ENCODE measurements at places on chromosomes 12 and 14.

DNA sequence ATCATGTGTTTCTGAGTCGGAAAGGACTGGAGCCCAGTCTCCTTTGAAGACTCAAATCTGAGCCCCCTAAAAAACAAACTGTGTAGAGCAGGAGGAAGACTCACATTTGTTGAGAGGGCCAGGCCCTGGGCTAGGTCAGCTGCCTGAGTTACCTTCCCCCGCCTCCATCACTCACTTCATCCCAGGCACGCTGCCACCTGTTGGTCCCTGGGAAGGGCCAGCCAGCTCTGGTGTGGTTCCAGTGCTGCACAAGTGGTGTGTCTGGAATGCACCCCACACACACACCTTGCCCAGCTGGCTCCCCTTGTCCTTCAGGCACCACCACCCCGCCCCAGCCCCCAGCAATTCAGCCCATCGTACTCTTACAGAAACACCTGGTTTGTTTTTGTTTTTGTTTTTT lies 9.0 kb downstream of the MVK start:
- DNase-seq, result no peak

GRCh38 chr12:4483885-4484823 lies 38.5 kb upstream of the FGF6 start:
- no peak for DNase-seq

- DNase-seq, result no peak
Measured at GRCh38 chr12:102862486-102862885, 54.6 kb downstream of the PAH start.

DNA sequence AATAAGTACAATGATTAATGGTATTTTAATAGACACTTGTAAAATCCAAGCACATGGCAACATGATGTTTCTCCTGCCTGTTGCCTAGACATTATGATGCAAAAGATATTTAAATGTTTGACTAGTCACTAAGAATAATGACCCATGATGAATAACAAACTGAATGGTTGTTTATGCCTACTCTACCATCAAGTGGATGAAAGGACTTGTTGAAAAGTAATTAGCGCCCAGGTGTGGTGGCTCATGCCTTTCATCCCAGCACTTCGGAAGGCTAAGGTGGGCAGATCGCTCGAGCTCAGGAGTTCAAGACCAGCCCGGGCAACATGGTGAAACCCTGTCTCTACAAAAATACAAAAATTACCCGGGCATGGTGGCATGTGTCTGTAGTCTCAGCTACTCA lies 30.7 kb downstream of the KIF21A start:
- DNase-seq, result no peak

GRCh38 chr14:100816950-100817901 lies 8.7 kb upstream of the MEG3 start:
- DNase-seq, result no peak

DNA sequence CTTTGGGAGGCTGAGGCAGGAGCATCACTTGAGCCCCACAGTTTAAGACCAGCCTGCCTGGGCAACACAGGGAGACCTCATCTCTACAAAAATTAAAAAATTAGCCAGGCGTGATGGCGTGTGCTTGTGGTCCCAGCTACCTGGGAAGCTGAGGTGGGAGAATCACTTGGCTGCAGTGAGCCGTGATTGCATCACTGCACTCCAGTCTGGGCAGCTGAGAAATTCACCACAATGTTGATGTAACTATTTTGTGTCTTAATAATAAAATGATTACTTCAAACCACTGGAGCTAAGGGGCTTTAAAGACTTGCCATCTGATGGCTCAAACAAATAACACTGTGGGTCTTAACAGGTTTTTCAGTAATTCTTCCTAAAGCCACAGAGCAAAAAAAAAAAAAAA lies 10.8 kb downstream of the ERH start:
- no peak for DNase-seq

- no peak for DNase-seq
Measured at GRCh38 chr12:15979096-15980092, 68.3 kb downstream of the DERA start.

- no peak for DNase-seq
Measured at GRCh38 chr14:93944348-93945069, 17.4 kb downstream of the FAM181A start.

GRCh38 chr14:98694541-98694940 lies 577.5 kb downstream of the BCL11B start:
- DNase-seq, result no peak

DNA sequence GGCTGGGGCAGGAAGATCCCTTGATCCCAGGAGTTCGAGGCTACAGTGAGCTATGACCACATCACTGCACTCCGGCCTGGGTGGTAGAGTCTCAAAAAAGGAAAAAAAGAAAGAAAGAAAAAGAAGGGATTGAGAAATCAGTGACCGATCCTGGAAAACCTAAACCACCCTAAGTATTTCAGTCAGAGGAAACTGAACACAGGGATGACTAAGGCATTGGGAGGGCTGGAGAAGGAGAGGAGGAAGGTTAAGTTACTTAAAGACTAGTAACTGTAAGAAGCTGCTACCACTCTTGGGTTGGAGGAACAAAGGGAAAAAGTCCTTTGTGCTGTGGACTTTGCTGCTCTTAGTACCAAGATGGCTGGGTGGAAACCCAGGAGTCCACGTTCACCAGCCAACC lies 10.6 kb downstream of the HHIPL1 start:
- DNase-seq, result no peak

DNA sequence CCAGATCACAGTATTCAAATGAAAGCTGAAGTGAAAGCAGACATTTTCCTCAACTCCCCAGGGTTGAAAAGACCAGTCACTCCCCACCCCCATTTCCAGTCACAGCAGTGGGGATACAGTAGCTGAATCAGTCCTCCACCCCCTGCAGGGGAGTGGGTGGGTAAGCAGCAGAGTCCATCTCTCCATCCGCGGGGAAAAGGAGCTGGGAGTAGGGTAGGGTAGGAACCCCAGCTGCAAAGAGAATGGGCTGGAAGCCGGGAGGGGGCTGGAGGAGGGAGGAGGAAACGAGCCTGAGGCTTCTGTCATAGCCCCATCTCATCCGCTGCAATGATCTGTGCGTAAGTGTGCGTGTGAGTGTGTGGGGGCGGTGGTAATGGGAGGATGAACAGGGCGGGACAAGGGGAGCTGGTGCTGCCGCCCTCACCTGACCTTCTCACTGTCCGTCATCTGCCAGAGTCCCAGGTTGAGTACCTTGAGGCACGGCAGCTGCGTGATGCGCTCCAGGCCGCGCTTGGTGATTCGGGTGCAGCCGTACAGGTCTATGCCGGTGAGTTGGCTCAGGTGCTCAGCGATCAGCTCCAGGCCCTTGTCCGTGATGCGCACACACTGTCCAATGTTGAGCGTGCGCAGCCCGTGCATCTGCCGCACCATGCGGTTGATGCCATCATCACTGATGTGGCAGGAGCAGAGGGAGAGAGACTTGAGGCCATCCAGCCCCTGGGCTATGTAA lies 1.8 kb downstream of the FBXL14 start:
- no peak for DNase-seq

- no peak for DNase-seq
Measured at GRCh38 chr12:48816143-48816854, 2.0 kb upstream of the CACNB3 start.

DNA sequence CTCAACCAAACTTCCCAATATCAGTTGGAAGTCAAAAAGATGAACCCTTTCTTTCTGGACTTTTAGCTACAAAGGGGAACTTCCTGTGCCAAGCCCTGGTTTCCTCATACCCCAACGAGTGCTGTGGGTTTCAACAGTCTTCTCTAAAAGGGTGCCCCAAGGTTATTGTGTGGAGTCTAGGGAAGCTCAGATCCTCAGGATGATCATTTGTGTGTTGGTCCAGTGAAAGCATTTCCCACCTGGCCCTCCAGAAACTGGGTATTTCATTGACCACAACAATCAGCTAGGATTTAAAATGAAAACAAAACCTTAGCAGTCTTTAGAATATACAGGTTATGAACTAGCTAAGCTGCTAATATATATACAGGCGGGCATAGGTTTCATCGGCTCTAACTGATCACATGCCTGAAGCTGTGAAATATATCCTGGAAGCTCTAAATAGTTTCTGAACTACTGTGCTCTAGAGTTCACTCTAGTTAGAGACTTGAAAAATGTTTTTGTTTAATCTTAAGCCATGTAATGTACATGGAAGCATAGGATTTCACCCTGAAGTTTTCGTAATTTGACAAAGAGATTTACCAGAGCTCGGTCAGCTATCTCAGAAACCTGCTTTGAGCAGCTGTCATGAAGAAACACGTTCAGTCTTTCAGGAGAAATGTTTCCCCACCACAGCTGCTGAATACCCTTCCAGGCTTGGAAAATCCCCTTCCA lies 29.6 kb downstream of the P2RX4 start:
- DNase-seq, result no peak

GRCh38 chr12:80567401-80567800 lies 123.4 kb downstream of the PTPRQ start:
- DNase-seq, result no peak

- DNase-seq, result no peak
Measured at GRCh38 chr12:19597167-19598026, 158.1 kb downstream of the AEBP2 start.

GRCh38 chr12:53709671-53710070 lies 17.6 kb downstream of the CALCOCO1 start:
- no peak for DNase-seq

DNA sequence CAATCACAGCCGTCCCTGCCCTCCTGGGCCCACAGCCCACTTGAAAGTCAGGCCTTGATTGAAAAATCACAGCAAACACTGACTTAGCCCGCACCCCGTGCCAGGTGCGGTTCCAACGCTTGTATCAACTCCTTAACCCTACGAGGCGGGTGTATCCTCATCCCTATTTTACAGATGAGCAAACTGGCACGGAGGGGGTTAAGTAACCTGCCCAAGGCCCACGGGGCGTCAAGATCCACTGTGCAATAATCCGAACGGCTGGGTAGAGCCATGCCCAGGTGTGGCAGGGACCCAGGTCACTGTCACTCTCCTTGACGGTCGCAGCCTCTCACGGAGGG lies 583 bp downstream of the DNAH10 start:
- no peak for DNase-seq

GRCh38 chr14:22908601-22909000 lies 10.3 kb downstream of the RBM23 start:
- DNase-seq, result no peak

- no peak for DNase-seq
Measured at GRCh38 chr12:47988073-47989022, 15.9 kb downstream of the COL2A1 start.

DNA sequence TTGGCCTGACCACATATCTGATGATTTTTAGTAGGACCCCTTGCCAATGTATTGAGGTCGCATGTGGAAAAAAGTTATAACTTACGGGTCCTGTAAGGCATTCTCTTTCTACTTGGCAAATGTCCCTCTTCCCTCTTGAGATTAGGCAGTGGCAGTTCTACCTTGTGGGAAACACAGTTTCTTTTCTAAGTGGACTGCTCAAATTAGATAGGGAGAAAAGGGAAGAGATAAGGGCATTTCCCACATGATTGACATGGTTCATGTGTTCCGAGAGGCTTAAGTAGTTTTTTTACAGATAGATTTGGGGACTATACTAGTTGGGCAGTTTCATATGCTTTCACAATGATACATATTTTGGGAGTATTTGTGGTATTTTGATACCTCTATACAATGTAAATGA lies 154.7 kb downstream of the FBXL14 start:
- DNase-seq, result no peak

DNA sequence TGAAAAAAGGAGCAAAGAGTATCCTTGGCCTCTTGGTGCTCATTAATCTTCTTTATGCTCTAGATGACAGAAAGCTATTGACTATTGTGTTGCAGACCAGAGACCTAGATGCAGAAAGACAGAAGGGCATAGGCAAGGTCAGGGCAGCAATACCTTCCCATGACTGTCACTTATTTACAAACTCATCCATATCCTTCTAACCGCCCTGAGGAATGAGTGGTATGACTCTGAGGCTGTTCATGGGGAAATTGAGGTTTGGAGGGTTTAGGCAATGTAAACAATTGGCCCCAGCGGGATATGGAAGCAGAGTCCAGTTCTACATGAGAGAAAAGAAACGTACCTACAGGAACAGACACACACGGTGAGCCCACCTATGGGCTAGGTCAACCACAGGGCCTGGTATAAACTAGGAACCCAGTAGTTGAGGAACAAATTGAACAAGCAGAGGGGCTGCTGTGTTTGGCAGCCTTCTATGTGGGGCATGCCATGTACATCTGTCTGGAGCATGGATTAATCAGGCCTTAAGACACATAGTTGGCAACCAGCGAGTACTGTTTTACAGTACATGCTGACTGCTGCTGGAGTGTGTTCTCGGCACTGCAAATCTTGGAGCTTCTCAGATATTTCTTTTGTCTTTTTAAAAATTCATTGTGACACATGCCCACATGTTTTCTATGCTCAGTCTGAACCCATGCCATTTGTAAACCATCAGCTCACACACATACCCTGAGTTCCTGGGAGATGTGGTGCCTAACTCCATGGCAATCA lies 159.7 kb upstream of the NTF3 start:
- DNase-seq, result no peak
